ENCODE measurements at places on chromosomes 3 and 15. TPM values are rescaled to one million over a fixed set of nuclear protein-coding genes. Genes with fewer than 3 reads are reported as not detected.

Gene RAB11A
- 297 TPM for total RNA-seq

Gene GPR15
- total RNA-seq: not detected

Gene TEX55
- total RNA-seq: not detected

Gene NMNAT3
- total RNA-seq: 1.7 TPM
